ENCODE measurements at places on chromosomes 11 and 22. TPM values are rescaled to one million over a fixed set of nuclear protein-coding genes. Genes with fewer than 3 reads are reported as not detected.
A peak's percentile ranks its signal among the peaks of the same experiment; 100 is the strongest.

DNA sequence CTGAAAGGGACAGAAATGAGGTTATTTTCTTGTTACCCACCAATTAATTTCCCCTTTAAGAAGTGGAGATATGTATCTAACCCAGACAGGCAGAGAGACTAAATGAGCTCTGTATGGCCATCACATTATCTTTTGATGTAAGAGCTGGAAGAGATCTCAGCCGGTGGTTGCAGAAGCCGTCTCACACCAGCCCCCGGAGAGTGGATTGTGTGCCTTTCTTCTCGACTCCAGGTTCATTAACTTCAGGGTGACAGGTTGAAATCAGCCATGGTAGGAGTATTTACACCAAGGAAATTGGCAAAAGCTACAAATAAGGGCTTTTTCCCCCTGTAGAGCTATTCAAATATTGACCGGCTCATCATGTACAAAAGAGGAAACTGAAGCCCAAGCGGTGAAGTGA lies 580.3 kb upstream of the CADM1 start:
- H3K4me3 ChIP-seq: no peak overlapping the region
- no peak overlapping the region for H3K27ac ChIP-seq
- no peaks in the 10 kb centered on the region for H3K4me1 ChIP-seq
- H3K27me3 ChIP-seq: no peaks in the 10 kb centered on the region

GRCh38 chr11:117807482-117808327 lies 10.7 kb upstream of the DSCAML1 start:
- H3K27ac ChIP-seq: no peak overlapping the region
- H3K36me3 ChIP-seq: no peaks in the 10 kb centered on the region
- peak; percentile 85 for DNase-seq
- H3K4me1 ChIP-seq: peaks cover 18% of the 10 kb centered on the region
- no peak overlapping the region for H3K4me3 ChIP-seq

DNA sequence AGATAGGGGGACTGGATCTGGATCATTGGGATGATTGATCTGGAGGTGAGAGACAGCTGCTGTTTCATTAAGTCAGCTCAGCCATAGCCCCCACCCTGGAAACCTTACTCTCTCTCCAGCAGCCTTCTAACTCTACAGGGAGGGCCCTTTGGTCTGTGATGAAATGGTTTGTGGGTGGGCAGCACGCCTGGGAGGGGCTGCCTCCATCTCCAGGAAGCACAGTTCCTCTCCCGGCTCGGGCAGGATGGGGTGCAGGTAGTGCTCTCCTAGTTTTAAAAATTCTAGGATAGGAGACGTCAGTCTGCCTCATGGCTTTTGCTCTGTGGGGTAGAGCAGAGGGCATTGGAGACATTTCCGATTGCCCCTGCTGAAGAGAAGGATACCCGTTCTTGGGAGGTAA lies 89.7 kb downstream of the CEP164 start:
- no peak overlapping the region for H3K27ac ChIP-seq
- DNase-seq: no peak
- H3K4me3 ChIP-seq: no peak overlapping the region
- H3K36me3 ChIP-seq: peaks cover 6% of the 10 kb centered on the region
- H3K4me1 ChIP-seq: no peaks in the 10 kb centered on the region

GRCh38 chr11:111148953-111149352 lies 96.6 kb upstream of the POU2AF2 start:
- no peak for DNase-seq
- H3K27me3 ChIP-seq: no peaks in the 10 kb centered on the region
- H3K27ac ChIP-seq: no peak overlapping the region
- H3K36me3 ChIP-seq: no peaks in the 10 kb centered on the region

KRTAP5-11 gene
- not detected for total RNA-seq

GRCh38 chr11:23620617-23621016 lies 760.3 kb upstream of the CCDC179 start:
- no peaks in the 10 kb centered on the region for H3K4me1 ChIP-seq
- no peak overlapping the region for H3K27ac ChIP-seq
- no peak overlapping the region for H3K4me3 ChIP-seq
- DNase-seq: no peak
- H3K27me3 ChIP-seq: no peaks in the 10 kb centered on the region
- no peaks in the 10 kb centered on the region for H3K36me3 ChIP-seq

- peaks cover 20% of the 10 kb centered on the region for H3K27me3 ChIP-seq
- H3K4me1 ChIP-seq: no peaks in the 10 kb centered on the region
- no peaks in the 10 kb centered on the region for H3K36me3 ChIP-seq
- no peak for DNase-seq
- no peak overlapping the region for H3K27ac ChIP-seq
Measured at GRCh38 chr22:36795633-36796032, 19.7 kb upstream of the IFT27 start.

CRACR2B gene
- 43.6 TPM for total RNA-seq

GRCh38 chr11:129947474-129947873 lies 52.1 kb upstream of the NFRKB start:
- no peak overlapping the region for H3K4me3 ChIP-seq
- H3K36me3 ChIP-seq: peaks cover 22% of the 10 kb centered on the region
- no peak for DNase-seq
- H3K4me1 ChIP-seq: peaks cover 12% of the 10 kb centered on the region

DNA sequence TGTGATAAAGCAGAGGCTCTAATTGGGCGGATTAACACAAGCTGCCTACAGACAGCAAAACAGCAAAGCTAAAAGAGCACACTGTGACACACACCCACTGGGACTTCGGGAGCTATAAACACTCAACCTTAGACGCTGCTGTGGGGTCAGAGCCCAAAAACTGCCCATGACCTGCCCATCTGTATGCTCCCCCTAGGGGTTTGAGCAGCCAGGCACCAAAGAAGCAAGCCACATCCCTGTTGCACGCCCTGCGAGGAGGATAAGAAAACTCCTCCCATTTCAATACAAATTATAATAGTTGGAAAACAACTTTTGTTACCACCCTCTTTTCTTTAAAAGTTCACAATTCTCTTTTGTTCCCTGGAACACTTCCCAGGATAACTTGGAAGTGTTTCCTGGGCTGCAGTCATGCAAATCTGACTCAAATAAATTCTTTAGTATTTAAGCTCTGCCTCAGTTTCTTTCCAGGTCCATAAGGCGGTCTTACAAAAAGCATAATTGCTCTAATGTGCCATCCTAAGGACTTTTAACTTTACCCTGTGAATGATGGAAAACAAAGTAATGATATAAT lies 86.4 kb downstream of the DLG2 start:
- no peak overlapping the region for H3K4me3 ChIP-seq
- no peak for DNase-seq
- H3K27me3 ChIP-seq: no peaks in the 10 kb centered on the region
- H3K4me1 ChIP-seq: no peaks in the 10 kb centered on the region
- H3K27ac ChIP-seq: no peak overlapping the region

GRCh38 chr11:2277933-2278523 lies 7.6 kb upstream of the ASCL2 start:
- no peaks in the 10 kb centered on the region for H3K36me3 ChIP-seq
- H3K27me3 ChIP-seq: no peaks in the 10 kb centered on the region
- no peaks in the 10 kb centered on the region for H3K4me1 ChIP-seq
- H3K27ac ChIP-seq: no peak overlapping the region
- no peak overlapping the region for H3K4me3 ChIP-seq
- DNase-seq: no peak

MGAT3 gene
- total RNA-seq: 41.5 TPM

DNA sequence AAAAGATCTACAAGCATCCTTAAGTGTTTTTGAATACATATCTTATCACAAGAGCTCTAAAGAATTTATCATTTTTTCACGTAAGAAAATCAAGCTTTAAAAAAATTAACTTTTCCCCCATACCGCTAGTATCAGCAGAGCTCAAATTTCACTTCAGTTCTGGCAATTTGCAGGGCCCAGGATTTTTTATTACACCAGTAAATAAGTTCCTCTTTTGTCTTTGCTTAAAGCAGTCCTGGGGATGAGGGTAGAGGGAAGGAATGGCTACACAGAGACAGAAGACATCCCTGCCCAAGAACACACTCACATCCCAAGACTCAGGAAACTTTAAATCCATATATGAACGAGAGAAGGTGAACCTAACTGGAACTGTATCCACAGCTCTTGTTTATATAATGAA lies 22.6 kb upstream of the SORL1 start:
- DNase-seq: no peak
- H3K27me3 ChIP-seq: peaks cover 8% of the 10 kb centered on the region
- no peak overlapping the region for H3K27ac ChIP-seq
- H3K36me3 ChIP-seq: no peaks in the 10 kb centered on the region

GRCh38 chr22:31340765-31341247 lies 5.3 kb downstream of the PATZ1 start:
- peaks cover 54% of the 10 kb centered on the region for H3K4me1 ChIP-seq
- H3K27me3 ChIP-seq: no peaks in the 10 kb centered on the region
- no peak for DNase-seq

DNA sequence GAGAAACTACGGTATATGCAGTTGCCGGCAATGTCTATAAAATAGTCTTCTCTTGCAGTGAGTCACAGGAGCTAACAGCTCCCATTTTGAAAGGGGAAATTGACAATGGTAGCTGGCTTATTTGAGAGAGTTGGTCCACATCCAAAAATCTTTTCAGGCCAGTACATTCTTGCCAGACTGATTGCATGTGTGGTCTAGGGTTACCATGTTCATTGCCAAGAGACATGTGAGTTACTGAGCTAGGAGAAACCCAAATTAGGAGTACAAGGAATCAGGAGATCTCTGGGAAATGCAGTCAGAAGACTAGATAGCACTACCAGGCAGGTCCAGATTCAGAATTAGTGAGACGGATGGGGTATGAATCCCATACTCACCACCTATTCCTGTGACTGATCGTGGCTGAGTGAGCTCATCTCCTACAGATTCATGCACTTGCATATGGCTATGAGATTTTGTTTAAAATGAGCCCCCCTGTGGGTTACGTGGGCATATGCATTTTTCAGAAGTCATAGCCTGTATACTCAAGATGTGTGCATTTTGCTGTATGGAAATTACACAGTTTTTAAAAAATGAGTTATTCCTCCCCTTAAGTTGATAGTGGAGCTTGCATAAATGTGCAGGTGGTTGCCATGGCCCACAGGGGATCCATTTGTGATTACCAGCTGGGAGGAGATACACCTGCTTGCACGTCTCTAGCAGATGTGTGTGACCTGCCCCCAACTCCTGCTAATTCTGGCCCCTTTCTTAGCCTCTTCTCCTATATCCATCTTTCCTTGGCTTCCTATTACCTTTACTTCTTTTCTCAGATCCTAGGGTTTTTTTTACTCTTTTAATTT lies 102.7 kb downstream of the COMMD9 start:
- H3K27me3 ChIP-seq: no peaks in the 10 kb centered on the region
- H3K27ac ChIP-seq: no peak overlapping the region
- H3K4me3 ChIP-seq: no peak overlapping the region
- H3K4me1 ChIP-seq: no peaks in the 10 kb centered on the region

DNA sequence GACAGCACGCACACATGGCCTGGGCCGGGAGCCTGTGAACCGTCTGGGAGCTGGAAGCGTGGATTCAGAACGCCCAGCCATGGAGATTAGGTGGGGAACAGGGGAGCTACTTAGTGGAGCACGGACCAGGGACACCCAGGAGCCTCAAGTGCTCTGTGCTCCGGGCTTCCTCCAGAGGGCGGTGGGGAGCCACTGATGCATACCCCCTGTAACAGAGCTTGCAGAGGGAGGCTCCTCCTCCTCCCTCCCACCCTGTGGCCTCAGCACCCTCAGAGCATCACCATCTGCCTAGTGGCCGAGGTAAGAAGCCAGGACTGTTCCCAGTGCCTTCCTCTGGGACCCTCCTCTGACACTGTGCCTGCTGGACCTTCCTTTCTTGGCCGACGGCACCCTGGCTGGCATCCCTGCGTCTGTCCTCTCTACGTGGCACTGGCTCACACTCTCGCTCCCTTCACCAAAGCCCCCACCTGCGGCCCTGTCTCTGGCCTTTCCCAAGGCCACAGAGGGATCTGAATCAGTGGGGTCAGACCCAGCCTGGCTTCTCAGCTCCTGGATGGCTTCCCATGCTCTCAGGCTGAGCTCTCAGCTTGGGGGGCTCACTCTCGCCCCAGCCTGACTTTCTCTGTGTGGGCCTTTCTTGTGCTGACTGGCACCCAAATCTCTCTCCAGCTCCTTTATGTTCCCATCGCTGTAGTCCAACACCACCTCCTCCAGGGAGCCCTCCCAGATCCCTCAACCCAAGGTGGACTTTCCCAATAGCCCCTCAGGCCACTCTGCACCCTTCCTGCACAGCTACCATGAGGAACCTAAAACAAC lies 780.9 kb downstream of the BRD1 start:
- peaks cover 11% of the 10 kb centered on the region for H3K27me3 ChIP-seq
- no peak overlapping the region for H3K27ac ChIP-seq
- DNase-seq: no peak
- no peak overlapping the region for H3K4me3 ChIP-seq

GRCh38 chr11:2420502-2421225 lies 20.1 kb downstream of the TSSC4 start:
- DNase-seq: peak; percentile 85
- H3K36me3 ChIP-seq: no peaks in the 10 kb centered on the region
- peaks cover 4% of the 10 kb centered on the region for H3K27me3 ChIP-seq

- H3K4me1 ChIP-seq: peaks cover 17% of the 10 kb centered on the region
- peak within 1 kb of the TSS; percentile 84 for H3K4me3 ChIP-seq
- no peaks in the 10 kb centered on the region for H3K27me3 ChIP-seq
- DNase-seq: peak; percentile 90
- H3K27ac ChIP-seq: peak within 1 kb of the TSS; percentile 73
Measured at GRCh38 chr11:77589521-77590193, at the start of gene AQP11. TSS of gene AQP11 (plus strand) at chr11:77589953. CDS start at chr11:77589993, 40 bp downstream.

NELL1 gene
- total RNA-seq: 0.15 TPM

DNA sequence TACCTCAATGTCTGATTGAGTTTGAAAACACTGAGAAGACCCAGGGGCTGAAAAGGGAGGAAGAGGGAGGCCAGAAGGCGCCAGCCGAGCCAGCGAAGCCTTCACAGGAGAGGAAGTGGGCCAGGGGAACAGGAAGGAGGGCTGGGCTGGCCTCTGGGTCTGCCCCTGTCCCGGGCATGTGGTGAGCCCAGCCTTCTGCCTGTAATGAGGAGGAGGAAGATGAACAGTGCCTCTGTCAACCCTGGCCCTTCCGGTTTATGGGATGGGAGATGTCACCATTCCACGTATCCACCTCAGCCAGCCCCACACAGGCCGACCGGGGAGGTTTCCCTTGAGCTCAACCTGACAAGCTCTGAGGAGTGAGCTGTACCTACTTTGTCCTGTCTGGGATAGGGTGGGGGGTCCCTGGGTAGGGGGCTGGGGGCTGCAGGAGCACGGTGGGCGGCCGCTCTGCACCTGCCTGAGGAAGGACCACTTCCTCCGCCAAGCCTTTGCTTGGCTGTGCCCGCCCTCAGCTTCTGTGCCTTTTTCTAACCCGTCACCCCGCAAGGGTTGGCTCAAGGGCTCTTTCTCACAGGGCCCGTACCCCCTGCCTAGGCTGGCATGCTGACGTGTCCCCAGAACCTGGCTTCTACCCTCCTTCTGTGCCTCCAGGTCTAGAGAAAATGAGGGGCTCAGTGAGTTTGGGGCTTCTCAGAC lies 2.0 kb downstream of the PARVG start:
- peak overlapping the region; percentile 54 for H3K4me3 ChIP-seq
- peaks cover 4% of the 10 kb centered on the region for H3K36me3 ChIP-seq
- H3K27me3 ChIP-seq: peaks cover 18% of the 10 kb centered on the region
- peak overlapping the region; percentile 86 for H3K27ac ChIP-seq
- H3K4me1 ChIP-seq: peaks cover 4% of the 10 kb centered on the region

GRCh38 chr11:47373876-47374719 lies 4.2 kb downstream of the SPI1 start:
- H3K36me3 ChIP-seq: peaks cover 13% of the 10 kb centered on the region
- peak overlapping the region; percentile 51 for H3K27ac ChIP-seq
- H3K27me3 ChIP-seq: no peaks in the 10 kb centered on the region
- DNase-seq: peak; percentile 90
- H3K4me1 ChIP-seq: peaks cover 14% of the 10 kb centered on the region

All from lower lobe of right lung (tissue), 2 donors.